PC-3 (cell line): ENCODE measurements at places on chromosomes 7 and 10.

GRCh38 chr10:69044546-69044945 is 43.4 kb upstream of the SRGN start:
- H3K4me3 ChIP-seq: no peak overlapping the region
- no peaks in the 10 kb centered on the region for H3K36me3 ChIP-seq
- no peak for DNase-seq
- H3K27ac ChIP-seq: no peak overlapping the region

GRCh38 chr7:108570146-108570755 is 577 bp downstream of the DNAJB9 start:
- peak; percentile 46 for DNase-seq
- peaks cover 17% of the 10 kb centered on the region for H3K4me1 ChIP-seq
- H3K36me3 ChIP-seq: peaks cover 22% of the 10 kb centered on the region
- H3K4me3 ChIP-seq: peak overlapping the region; percentile 73
- H3K27me3 ChIP-seq: no peaks in the 10 kb centered on the region

GRCh38 chr10:80416479-80417098 is 8.2 kb downstream of the PRXL2A start:
- no peak overlapping the region for H3K27ac ChIP-seq
- no peaks in the 10 kb centered on the region for H3K4me1 ChIP-seq
- H3K27me3 ChIP-seq: no peaks in the 10 kb centered on the region
- no peak for DNase-seq
- no peaks in the 10 kb centered on the region for H3K36me3 ChIP-seq

GRCh38 chr7:47557694-47558670 is 23.9 kb downstream of the TNS3 start:
- peak; percentile 78 for DNase-seq
- peak overlapping the region; percentile 78 for H3K27ac ChIP-seq
- H3K4me1 ChIP-seq: peaks cover 34% of the 10 kb centered on the region
- H3K4me3 ChIP-seq: no peak overlapping the region

- no peak overlapping the region for H3K27ac ChIP-seq
- 0 out of 2 replicates have a peak, but pooled peaks cover 2% of the 10 kb centered on the region for H3K36me3 ChIP-seq
- DNase-seq: peak; percentile 16
- peaks cover 58% of the 10 kb centered on the region for H3K4me1 ChIP-seq
Observed at GRCh38 chr10:116892907-116893685, 43.8 kb downstream of the ENO4 start.

GRCh38 chr7:17144322-17144721 is 154.1 kb upstream of the AHR start:
- peaks cover 67% of the 10 kb centered on the region for H3K4me1 ChIP-seq
- DNase-seq: peak; percentile 78
- peak overlapping the region; percentile 2; the same call in 1 of the 2 replicates for H3K4me3 ChIP-seq
- no peaks in the 10 kb centered on the region for H3K36me3 ChIP-seq

- H3K27ac ChIP-seq: no peak overlapping the region
- no peak overlapping the region for H3K4me3 ChIP-seq
- H3K27me3 ChIP-seq: no peaks in the 10 kb centered on the region
- DNase-seq: no peak
- no peaks in the 10 kb centered on the region for H3K36me3 ChIP-seq
Observed at GRCh38 chr7:116829493-116829892, 32.9 kb upstream of the CAPZA2 start.

GRCh38 chr10:95456516-95456915 is 104.7 kb downstream of the SORBS1 start:
- no peak overlapping the region for H3K4me3 ChIP-seq
- H3K36me3 ChIP-seq: no peaks in the 10 kb centered on the region
- H3K27ac ChIP-seq: 0 out of 2 replicates have a peak overlapping the region, but pooled peaks have one; percentile 25
- H3K4me1 ChIP-seq: peaks cover 27% of the 10 kb centered on the region
- no peak for DNase-seq

GRCh38 chr10:108031505-108031904 is 867.0 kb upstream of the SORCS1 start:
- no peaks in the 10 kb centered on the region for H3K4me1 ChIP-seq
- no peak overlapping the region for H3K27ac ChIP-seq
- no peaks in the 10 kb centered on the region for H3K36me3 ChIP-seq
- no peaks in the 10 kb centered on the region for H3K27me3 ChIP-seq

GRCh38 chr7:121638286-121638685 is 234.7 kb upstream of the PTPRZ1 start:
- no peak for DNase-seq
- H3K36me3 ChIP-seq: no peaks in the 10 kb centered on the region
- H3K4me3 ChIP-seq: no peak overlapping the region
- H3K27ac ChIP-seq: no peak overlapping the region
- H3K4me1 ChIP-seq: no peaks in the 10 kb centered on the region

GRCh38 chr10:7445474-7446185 is 34.8 kb upstream of the SFMBT2 start:
- no peaks in the 10 kb centered on the region for H3K4me1 ChIP-seq
- DNase-seq: no peak

GRCh38 chr7:49596701-49597491 is 176.5 kb upstream of the VWC2 start:
- H3K36me3 ChIP-seq: no peaks in the 10 kb centered on the region
- no peak overlapping the region for H3K27ac ChIP-seq
- H3K4me1 ChIP-seq: no peaks in the 10 kb centered on the region
- H3K27me3 ChIP-seq: peaks cover 6% of the 10 kb centered on the region; the same call in 1 of the 2 replicates

GRCh38 chr7:129083525-129083924 is 28.6 kb upstream of the TNPO3 start:
- no peaks in the 10 kb centered on the region for H3K27me3 ChIP-seq
- H3K27ac ChIP-seq: no peak overlapping the region
- H3K4me1 ChIP-seq: no peaks in the 10 kb centered on the region
- H3K36me3 ChIP-seq: no peaks in the 10 kb centered on the region

GRCh38 chr10:118904286-118904685 is 125.2 kb upstream of the NANOS1 start:
- H3K4me3 ChIP-seq: no peak overlapping the region
- DNase-seq: no peak

GRCh38 chr10:31317652-31318381 is 1.2 kb upstream of the ZEB1 start:
- H3K4me3 ChIP-seq: peak overlapping the region; percentile 96
- H3K27ac ChIP-seq: peak overlapping the region; percentile 94
- peaks cover 34% of the 10 kb centered on the region for H3K4me1 ChIP-seq
- no peak for DNase-seq
- H3K27me3 ChIP-seq: no peaks in the 10 kb centered on the region

GRCh38 chr10:18332048-18332447 is 191.8 kb downstream of the CACNB2 start:
- no peak overlapping the region for H3K27ac ChIP-seq
- no peaks in the 10 kb centered on the region for H3K4me1 ChIP-seq
- no peak for DNase-seq
- H3K36me3 ChIP-seq: no peaks in the 10 kb centered on the region
- no peaks in the 10 kb centered on the region for H3K27me3 ChIP-seq
- no peak overlapping the region for H3K4me3 ChIP-seq

GRCh38 chr10:119478111-119478802 is 64.3 kb downstream of the RGS10 start:
- no peak overlapping the region for H3K4me3 ChIP-seq
- no peaks in the 10 kb centered on the region for H3K4me1 ChIP-seq
